Activated CD4-positive, alpha-beta T cell treated with anti-CD3 and anti-CD28 coated beads for 24 hours (primary cell): ENCODE measurements at places on chromosomes 4 and X.

GRCh38 chr4:42277291-42277690, 120.0 kb upstream of the SHISA3 start:
- no peak for DNase-seq

- no peak for DNase-seq
Measured at GRCh38 chr4:126182786-126183185, 868.0 kb downstream of the FAT4 start.

DNA sequence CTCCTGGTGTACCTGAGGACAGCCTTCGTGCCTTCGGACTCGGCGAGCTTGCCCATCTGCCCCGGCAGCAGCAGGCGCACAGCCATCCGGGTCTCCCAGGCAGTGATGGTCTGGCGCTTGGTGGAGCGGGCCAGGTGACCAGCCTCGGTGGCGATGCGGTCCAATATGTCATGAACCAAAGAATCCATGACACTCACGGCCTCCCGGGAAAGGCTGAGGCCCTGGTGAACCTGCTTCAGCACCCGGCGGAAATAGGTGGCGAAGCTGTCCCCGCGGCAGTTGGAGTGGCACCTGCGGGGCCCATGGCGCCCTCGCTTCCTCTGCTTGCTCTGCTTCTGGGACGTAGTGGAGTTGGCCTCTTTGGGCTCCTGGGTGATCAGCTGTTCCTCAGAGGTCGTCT, 350 bp downstream of the H2BW1 start:
- no peak for DNase-seq

DNA sequence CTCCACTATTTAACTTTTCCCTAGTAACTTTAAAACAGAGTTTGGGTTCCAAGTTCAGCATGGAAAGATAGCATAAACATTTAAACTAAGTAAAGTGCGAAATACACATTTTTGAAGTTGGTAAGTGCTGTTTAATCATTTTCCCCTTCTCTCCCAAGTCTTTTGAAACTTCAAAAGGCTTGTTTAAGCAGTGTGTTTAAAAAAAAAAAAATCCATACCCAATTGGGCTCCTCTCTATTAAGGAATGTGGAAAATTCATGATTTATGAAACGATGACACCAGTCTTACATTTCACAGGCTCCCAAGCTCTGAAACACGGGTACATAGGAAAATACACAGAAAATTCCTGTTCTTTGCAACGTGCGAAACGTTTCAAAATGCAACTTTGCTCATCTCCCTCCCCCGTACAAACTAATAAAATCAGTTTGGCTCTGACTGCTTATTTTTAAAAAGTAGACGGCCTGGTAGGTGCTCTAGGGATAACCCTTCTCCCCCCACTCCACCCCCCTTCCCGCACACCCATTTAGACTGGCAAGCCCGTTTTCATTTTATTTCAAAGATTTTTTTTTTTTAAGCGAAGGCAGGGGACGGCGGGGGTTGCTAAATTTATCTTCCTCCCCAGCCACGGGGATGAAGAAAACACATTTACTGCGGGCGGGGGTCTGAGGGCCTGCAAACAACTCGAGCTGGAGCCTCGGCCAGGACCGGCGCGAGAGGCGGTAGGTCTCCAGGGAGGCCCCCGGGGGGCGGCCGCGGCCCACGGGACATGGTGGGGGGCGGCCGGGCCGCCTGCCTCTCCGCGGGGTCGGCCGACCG, 786 bp upstream of the ZFX start:
- peak; percentile 18 for DNase-seq
